ENCODE measurements at places on chromosomes 7 and 10.

GRCh38 chr10:129683920-129684319, 216.9 kb downstream of the MGMT start:
- no peak for DNase-seq

- no peak for DNase-seq
Measured at GRCh38 chr7:96359876-96360275, 38.0 kb upstream of the SLC25A13 start.

DNA sequence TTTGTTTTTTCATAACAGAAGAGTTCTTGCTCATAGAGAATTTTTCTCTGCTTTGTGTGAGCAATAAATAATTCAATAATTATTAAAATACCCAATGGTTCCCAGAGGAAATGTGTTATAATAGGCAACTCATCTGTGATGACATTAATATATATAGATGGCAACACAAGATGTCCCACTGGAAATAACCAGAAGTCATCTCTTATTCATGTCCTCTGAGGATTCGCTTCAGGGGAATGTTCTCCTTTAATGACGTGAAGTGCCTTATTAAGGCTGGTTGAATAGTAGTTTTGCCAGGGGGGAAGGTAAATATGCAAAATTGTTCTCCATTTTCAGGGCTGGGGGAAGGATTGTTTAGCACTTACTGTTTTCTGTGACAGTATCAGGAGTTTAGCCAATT, 3.1 kb downstream of the SLC39A12 start:
- no peak for DNase-seq

DNA sequence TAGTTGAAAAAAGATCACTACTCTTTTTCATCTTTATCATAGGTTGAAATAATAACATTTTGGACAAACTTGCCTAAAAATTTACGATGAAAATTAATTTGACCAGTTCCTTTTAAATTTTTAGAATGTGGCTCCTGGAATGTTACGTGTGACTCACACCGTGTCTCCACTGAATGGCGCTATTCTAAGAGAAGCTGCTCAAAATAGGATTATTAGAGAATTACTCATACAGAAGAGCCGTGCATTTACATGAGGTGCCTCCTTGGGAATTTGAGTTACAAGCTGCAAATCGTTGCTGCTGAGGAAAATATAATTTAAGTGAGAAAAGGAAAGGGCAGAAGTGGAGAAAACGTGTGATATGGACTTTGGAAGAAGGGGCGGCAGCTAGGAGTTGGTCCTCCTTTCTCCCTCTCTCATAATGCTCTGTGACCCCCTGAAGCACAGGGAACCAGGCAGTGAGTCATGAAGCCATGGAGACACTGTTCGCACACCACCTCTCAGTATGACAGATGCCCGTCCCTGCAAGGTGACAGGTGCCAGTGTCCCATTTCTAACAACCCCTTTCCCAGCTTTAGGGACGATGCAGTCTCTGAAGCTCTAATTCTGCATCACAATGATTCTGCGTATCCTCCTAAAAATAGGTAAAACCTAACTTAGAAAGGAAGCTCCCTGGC, 323.2 kb upstream of the COBL start:
- DNase-seq: peak; percentile 48

DNA sequence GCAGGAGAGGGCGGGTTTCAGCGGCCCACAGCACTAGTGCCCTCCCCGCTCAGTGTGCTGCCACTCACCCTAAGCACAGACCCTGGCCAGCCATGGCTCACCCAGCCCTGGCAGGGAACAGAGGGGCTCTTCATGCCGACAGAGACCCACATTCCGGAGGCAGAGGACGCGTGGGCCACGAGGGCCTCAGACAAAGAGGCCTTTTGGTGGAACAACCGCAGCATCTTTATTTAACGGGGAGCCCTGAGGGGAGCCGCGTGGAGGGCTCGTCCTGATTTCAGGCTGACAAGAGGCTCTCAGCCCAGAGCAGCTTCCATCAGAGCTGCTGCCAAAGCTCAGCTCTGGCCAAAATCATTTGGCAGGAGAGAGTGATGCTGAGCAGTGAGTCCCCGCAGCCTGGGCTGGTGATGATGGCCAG, 127.8 kb downstream of the SH3PXD2A start:
- no peak for DNase-seq

GRCh38 chr7:98205162-98205845, 5.9 kb upstream of the BHLHA15 start:
- DNase-seq: no peak

DNA sequence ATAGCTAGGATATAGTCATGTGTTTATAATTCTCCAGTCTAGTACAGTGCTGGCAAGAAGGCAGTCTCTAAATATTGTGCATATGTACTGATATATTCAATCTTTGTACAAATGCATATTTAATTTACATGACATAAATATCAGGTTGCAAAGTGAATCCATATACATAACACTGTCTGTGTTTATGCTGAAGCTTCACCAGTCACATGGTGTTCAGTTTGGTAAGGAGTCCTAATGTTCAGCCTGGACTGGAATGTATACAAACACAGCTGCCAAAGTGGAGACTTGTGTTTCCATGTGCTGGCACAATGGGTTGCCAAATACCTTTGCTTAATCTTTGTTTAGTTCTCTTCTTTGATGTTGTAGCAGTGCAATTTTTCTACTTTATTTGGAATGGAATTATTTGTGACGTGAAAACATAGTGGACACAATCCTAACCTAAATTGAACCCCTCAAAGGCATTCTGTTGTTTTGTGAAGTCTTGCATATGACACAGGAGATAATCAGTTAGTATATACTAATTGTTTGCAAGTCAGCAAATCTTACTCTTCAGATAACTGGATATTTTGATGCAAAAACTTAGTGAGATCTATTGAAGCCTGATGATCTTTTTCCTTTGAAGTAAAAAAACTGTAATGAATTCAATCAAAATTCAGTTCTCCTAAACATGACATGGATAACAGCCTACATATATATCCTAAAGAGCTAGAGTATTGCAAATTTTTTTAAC, 17.3 kb upstream of the ARL4A start:
- DNase-seq: no peak

DNA sequence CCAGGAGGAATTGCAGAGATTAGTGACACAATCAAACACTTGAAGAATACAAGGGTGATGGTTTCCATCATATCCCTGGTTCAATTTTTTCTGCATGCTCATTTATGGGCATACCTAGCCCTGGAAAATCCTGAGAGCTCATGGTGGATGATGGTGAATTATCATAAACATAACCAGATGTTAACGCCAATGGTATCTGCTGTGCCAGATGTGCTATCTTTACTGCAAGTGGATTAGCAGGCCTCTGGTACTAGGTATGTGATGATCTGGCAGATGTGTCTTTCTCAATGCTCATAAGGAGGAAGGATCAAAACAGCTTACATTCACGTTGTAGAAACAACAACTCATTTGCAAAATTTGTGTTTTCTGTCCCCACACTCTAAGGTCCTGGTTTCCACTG, 150.5 kb downstream of the FZD1 start:
- no peak for DNase-seq

DNA sequence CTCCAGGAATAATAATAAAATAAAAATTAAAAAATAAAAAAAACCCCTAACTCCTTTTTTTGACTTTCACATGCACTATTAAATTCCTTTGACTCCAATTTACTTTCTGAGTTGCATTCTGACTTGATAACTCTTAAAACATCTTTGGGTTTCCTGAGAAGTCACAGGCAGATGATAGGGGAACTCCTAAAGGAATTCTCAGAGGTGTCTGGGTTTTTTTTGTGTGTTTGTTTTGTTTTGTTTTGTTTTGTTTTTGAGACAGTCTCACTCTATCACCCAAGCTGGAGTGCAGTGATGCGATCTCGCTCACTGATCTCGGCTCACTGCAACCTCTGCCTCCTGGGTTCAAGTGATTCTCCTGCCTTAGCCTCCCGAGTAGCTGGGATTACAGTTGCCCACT, 52.7 kb upstream of the APBB1IP start:
- DNase-seq: no peak

DNA sequence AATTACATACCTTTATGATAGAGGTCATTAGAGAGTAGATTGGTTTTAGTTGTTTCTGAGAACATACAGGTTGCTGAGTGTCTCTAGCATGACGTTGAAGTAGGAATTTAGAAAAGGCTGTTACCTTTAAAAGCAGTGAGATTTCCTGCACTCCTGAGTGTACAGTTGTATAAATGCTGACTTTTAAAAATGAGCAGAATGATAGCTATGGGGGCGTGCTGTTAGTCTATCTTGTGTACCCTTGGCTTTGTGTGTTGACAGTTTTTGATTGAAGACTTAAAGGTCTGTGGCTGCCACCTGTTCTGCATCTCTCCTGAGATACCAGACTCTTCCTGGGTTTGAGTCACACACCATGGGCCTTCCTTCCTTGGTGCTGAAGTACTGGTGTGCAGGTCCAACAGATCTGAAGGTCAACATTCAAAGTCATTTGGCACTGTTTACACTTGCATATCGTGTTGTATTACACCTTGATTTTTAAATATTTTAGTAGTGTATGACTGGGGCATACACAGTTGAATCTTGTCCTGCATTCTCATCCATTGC, 23.8 kb downstream of the DNAJB6 start:
- no peak for DNase-seq

DNA sequence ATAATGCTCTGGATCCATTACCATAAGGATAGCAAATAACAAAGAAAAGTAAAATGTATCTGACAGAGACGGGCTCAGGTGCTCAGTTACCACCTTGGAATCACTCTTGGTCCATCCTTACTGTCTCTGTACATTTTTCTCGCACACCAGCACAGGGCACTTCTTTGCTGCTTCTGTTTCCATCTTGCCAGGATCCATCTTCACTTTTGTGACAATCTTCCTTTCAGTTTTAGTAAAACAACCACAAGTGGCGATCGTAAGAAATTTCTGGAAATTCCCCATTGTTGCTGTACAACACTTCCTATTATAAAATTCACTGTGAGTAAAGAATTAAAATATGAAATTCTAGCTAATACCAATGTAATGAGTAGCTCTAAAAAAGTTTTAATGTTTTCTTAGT, 695.5 kb downstream of the GRM8 start:
- no peak for DNase-seq

GRCh38 chr10:11242443-11243387, 225.0 kb downstream of the CELF2 start:
- DNase-seq: no peak

DNA sequence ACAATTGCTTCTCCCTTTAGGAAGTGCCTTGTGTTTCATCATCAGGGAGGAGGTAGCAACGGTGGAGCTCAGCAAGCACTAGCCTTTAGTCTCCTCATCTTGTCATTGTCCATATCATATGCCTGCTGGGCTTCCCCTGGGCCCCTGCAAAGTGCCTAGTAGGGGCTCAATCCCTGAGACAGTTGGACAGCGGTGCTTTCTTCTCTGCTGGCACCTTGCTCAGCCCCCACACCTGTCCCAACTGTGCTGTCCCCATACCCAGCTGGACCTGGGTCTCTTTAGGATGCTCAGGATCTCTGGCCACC, 5.5 kb downstream of the SMARCD3 start:
- DNase-seq: no peak

DNA sequence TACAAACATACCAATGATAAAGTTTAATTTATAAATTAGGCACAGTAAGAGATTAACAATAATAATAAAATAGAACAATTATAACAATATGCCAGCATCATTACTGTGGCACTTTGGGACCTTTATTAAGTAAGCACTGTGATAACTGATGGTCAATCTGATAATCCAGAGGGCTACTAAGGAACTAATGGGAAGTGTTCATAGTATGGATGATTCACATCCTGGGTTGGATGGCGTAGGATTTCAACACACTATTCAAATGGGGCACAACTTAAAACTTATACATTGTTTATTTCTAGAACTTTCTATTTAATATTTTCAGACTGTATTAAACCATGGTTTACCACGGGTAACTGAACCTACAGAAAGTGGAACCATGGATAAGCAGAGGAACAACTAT, 90.8 kb downstream of the KIF20B start:
- DNase-seq: no peak

DNA sequence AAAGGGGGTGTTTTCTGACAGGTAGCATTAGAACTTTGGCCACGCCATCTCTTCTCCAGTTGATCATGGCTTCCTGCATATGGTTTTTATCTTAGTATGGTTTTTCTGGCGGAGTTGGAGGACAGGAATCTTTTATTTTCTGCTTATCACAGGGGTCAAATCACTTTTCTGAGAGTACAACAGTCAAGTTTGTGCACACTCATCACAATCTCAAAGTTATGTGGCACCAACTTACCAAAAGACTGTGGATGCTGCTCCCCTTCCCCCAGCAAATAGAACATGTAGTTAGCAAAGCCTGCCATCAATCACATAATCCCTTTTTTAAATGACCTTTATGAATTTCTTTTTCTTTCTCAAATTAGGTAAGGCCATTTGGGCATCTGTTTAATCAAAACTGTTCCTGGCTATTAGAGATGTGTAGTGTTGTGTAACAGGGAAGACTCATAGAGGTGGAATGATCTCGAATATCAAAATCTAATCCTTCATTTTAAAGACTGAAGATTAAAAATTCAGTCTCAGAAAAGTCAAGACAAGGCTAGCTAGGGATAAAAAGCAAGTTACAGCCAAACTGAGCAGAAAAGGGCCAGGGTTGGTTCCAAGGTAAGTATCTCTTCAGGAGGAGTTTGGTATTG, 3.8 kb upstream of the CH25H start:
- no peak for DNase-seq

DNA sequence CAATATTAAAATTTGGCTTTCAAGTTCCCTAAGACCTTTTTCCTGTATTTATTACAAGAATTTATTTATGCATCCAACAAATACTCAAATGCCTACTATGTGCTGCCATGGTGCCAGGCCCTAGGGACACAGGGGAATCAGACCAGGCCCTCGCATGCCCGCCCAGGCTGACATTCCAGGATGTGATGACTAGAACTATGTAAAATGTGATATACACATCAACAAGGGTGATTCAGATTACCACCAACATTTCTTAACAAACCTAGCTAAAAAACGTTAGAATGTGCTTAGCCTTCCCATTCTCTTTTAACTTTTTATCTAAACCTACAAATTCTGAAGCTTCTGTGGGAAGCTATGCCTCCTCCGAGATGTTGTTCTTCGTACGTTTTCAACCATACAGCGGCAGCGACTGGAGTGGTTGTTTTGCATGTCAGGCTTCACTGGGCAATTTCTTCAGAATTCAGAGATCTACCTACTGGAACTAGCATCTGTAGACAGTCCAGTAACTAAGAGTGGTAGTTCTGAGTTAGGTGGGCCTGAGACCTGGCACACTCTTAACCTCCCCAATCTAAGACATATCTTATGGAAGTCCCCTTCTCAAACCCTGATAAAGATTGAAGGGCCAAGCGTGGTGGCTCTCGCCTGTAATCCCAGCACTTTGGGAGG, 22.1 kb downstream of the GNA12 start:
- no peak for DNase-seq

DNA sequence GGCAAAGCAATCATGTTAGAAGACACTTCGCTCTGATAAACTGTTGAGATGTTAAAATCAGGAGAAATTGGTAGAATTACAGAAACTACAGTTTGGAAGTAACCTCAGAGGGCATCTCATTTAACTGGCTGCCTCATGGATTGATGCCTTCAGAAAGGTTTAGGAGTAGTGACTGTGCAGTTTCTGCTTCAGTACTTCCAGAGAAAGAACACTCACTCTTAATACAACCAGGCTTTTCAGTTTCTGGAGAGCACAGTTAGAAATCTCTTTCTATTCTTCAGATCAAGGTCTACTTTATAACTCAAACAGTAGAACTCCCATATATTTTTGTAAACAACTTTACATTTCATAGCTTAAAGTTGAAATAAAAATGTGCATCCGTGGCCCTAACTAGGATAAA, 1358.9 kb upstream of the LRRTM3 start:
- DNase-seq: no peak
